ENCODE measurements at places on chromosomes 1 and 21.

DNA sequence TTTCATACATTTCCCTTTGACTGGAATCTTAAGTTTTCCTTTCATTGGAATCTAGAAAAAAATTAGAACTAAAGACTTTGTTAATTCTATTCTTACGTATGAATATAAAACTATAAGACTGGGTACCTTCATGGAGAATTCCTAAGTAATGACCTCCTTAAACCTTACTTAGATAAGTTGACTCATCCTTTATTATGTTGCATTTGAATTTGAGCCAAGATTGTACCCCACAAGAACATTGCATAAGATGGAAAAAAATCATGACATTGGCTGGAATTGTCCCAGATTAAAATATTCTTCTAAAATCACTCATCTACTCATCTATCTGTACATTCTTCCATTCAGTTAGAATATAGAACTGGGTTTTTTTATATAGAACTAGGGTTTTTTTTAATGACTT is 137.4 kb downstream of the C1orf21 start:
- DNase-seq: no peak

- DNase-seq: no peak
These were observed 87.4 kb downstream of the ROR1 start for GRCh38 chr1:63861052-63861691.

DNA sequence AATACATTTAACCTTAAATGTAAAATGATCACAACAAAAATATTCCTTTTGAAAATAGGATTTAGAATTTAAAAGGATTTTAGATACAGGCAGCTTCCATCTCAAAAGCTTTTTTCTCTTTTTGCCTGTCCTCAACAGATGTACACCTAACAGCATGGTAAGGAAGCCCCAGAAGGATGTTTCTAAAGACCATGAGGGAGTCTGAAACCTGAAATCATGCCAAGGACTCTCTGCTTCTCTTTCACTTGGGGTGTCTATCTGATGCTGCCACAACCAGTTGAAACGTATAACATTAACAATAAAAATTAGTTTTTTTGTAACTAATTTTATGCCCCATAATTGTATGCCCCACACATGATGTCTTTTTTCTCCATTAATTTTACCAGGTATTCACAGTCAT is 5.4 kb upstream of the ZNF281 start:
- DNase-seq: no peak

GRCh38 chr1:247914941-247915662 is 5.0 kb upstream of the OR2T8 start:
- no peak for DNase-seq

- no peak for DNase-seq
These were observed 448.6 kb downstream of the KIF26B start for GRCh38 chr1:245603311-245603865.

GRCh38 chr1:28317014-28317413 is 11.8 kb upstream of the MED18 start:
- DNase-seq: no peak

- no peak for DNase-seq
These were observed 173.3 kb downstream of the RWDD3 start for GRCh38 chr1:95407131-95407885.

- no peak for DNase-seq
These were observed 77.8 kb upstream of the ZNF281 start for GRCh38 chr1:200487650-200488049.

Data from Panc1 (cell line).